ENCODE measurements at places on chromosomes 16 and 17. TPM values are rescaled to one million over a fixed set of nuclear protein-coding genes. Genes with fewer than 3 reads are reported as not detected.

CCL16 gene
- total RNA-seq: not detected

EPX gene
- not detected for total RNA-seq

C16orf89 gene
- 39.0 TPM for total RNA-seq

STX4 gene
- total RNA-seq: 69.3 TPM

DNA sequence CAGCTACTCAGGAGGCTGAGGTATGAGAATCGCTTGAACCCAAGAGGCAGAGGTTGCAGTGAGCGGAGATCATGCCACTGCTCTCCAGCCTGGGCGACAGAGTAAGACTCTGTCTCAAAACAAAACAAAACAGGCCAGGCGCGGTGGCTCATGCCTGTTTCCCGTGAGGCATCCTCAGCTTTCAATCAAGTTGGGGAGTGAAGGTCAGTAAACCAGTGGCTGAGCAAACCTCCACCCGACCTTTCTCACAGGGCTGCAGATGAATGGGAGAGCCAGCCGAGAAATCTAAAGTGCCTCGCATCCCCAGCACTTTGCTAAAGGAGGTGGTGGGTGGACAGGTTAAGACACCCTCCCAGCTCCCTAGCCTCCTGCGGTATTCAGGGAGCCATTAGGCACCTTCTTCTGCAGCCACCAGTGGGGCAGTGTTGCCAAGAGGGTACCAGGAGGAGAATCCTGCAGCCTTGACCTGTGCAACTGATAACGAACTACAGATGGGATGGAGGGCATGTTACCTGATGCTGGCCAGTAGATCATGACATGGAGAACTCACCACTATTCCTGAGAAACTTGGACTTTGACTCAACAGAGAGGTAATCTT is 59.0 kb downstream of the KPNA2 start:
- no peaks in the 10 kb centered on the region for H3K36me3 ChIP-seq
- no peak overlapping the region for H3K27ac ChIP-seq
- no peaks in the 10 kb centered on the region for H3K4me1 ChIP-seq
- no peak for DNase-seq
- no peak overlapping the region for H3K4me3 ChIP-seq

DNA sequence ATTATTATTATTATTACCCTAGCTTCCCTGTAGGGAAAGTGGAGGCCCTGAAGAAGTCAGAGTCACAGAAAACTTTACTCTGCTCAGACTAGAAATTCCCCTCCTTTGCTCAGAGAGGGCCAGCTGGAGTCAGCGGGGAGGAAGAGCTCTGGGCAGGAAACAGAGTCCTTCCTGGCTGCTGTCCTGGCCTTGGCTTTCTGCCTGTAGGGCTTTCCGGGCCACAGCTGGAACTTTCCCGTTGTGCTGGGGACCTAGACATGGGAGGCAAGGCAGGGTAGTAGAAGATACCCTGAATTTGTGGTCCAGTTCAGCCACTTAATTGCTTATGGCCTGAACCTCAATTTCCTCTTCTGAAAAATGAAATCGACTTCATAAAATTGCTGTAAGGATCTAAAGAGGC is 14.0 kb upstream of the CCL2 start:
- peaks cover 59% of the 10 kb centered on the region for H3K4me1 ChIP-seq
- DNase-seq: peak; percentile 30
- H3K4me3 ChIP-seq: no peak overlapping the region
- H3K27me3 ChIP-seq: no peaks in the 10 kb centered on the region

- no peaks in the 10 kb centered on the region for H3K36me3 ChIP-seq
- DNase-seq: no peak
- H3K27me3 ChIP-seq: no peaks in the 10 kb centered on the region
- peaks cover 35% of the 10 kb centered on the region for H3K4me1 ChIP-seq
Observed at GRCh38 chr16:57260294-57260929, 15.4 kb downstream of the ARL2BP start.

DNA sequence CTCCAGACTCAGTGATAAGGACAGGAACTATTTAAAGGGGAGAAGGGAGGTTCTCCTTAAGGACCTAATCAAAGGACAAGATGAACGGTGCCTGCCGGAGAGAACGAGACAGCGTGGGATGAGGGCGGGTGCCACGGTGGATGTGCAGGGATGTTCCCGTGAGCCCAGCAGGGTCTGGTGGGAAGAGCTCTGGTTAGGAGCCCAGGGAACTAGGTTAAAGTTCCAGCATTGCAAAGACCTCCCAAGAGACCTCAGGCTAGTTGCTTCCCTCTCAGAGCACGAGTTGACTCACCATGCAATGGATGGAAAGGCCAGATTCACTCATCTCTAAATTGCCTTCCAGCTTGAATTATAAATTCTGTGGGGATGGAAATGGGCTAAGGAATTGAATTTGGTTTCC is 14.7 kb downstream of the CCR7 start:
- no peaks in the 10 kb centered on the region for H3K36me3 ChIP-seq
- peak overlapping the region; percentile 94 for H3K27ac ChIP-seq
- no peak overlapping the region for H3K4me3 ChIP-seq
- peaks cover 57% of the 10 kb centered on the region for H3K4me1 ChIP-seq
- H3K27me3 ChIP-seq: no peaks in the 10 kb centered on the region

- no peak overlapping the region for H3K27ac ChIP-seq
- no peak overlapping the region for H3K4me3 ChIP-seq
- H3K27me3 ChIP-seq: no peaks in the 10 kb centered on the region
- DNase-seq: no peak
- H3K4me1 ChIP-seq: no peaks in the 10 kb centered on the region
Observed at GRCh38 chr16:60166-60565, 6.5 kb downstream of the SNRNP25 start.

DNA sequence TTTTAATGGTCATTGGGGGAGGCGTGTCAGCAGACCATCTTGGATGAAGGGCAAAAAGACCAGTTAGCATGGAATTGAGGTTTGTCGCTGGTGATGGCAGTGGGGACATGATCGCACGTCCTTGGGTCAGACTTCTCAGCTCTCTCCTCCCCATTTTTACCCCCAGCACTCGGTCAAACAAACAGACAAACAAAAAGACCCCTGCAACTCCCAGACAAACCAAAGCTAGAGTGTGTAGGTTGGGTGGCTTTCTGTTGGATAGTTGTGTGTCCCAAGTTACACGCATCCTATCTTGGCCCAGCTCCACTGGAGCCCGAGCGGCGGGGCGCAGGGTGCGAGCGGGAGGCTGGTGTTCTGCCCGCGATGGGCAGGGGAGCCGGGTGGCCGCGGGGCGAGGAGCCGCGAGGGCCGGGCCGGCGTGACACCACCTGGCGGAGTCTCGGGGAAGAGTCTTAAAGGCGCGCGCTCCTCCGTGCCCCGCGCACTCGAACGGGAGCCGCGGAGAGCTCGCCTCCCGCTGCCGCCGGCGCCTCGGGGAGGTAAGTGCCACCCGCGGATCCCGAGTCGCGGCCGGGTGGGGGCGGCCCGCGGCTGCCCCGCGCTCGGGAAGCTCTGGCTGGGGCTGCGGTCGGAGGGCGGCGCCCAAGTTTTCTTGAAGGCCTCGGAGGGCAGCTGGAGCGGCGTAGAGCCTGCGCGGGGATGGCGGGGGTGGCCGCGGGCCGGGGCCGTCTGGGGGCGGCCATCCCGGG is 18.5 kb upstream of the NTN1 start:
- DNase-seq: no peak
- no peak overlapping the region for H3K27ac ChIP-seq
- no peaks in the 10 kb centered on the region for H3K27me3 ChIP-seq
- H3K4me1 ChIP-seq: peaks cover 8% of the 10 kb centered on the region
- H3K36me3 ChIP-seq: no peaks in the 10 kb centered on the region
- peak overlapping the region; percentile 55 for H3K4me3 ChIP-seq

DNA sequence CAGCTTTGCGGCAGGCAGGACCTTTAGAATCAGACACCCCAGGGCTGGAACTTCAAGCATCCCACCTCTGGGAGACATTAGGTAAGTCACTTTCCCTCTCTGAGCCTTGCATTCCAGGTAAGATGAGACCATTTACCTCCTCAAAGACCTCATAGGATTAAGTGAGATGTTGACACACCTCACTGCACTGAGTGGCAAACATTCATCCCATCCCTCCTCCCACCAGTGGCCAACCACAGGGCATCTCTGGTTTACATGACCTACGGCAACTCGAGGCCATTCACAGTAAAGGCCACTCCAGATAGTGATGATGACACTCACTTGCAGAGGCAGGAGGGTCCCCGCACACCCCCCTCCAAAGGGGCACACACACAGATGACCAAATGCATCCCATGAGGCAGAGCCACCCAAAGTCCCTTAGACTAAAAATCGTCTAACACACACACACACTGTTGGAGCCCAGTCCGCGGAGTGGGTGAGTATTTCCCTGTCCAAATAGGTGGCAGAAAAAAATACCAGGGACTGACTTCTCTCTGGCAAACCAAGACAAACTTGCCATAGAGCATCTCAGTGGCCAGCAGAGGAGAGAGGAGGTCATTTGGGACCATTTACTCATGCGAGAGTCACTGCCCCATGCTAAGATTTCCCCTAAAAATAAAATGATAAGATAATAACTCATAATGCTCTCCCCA is 454.9 kb downstream of the SOX9 start:
- no peaks in the 10 kb centered on the region for H3K27me3 ChIP-seq
- no peaks in the 10 kb centered on the region for H3K4me1 ChIP-seq
- peak overlapping the region; percentile 57 for H3K27ac ChIP-seq
- no peaks in the 10 kb centered on the region for H3K36me3 ChIP-seq
- no peak for DNase-seq

GRCh38 chr16:89485701-89486246 is 4.6 kb downstream of the ANKRD11 start:
- no peak overlapping the region for H3K4me3 ChIP-seq
- H3K4me1 ChIP-seq: peaks cover 61% of the 10 kb centered on the region
- H3K36me3 ChIP-seq: no peaks in the 10 kb centered on the region
- no peak for DNase-seq
- no peaks in the 10 kb centered on the region for H3K27me3 ChIP-seq
- no peak overlapping the region for H3K27ac ChIP-seq

DNA sequence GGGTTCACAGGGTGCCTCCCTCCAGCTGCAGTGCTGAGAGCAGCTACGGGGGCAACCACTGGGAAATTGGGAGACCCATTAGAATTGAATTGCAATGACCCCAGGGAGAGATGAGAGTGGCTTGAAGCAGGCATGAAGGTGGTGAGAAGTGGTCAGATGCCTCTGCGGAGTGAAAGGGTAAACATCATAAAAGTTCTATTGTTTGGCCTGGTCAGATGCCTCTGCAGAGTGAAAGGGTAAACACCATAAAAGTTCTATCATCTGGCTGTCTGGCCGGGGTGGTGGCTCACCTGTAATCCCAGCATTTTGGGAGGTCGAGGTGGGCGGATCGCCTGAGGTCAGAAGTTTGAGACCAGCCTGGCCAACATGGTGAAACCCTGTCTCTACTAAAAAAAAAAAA is 53.5 kb downstream of the TNFRSF13B start:
- H3K4me3 ChIP-seq: no peak overlapping the region
- H3K36me3 ChIP-seq: no peaks in the 10 kb centered on the region
- no peak for DNase-seq
- H3K4me1 ChIP-seq: no peaks in the 10 kb centered on the region
- H3K27ac ChIP-seq: no peak overlapping the region
- no peaks in the 10 kb centered on the region for H3K27me3 ChIP-seq

DNA sequence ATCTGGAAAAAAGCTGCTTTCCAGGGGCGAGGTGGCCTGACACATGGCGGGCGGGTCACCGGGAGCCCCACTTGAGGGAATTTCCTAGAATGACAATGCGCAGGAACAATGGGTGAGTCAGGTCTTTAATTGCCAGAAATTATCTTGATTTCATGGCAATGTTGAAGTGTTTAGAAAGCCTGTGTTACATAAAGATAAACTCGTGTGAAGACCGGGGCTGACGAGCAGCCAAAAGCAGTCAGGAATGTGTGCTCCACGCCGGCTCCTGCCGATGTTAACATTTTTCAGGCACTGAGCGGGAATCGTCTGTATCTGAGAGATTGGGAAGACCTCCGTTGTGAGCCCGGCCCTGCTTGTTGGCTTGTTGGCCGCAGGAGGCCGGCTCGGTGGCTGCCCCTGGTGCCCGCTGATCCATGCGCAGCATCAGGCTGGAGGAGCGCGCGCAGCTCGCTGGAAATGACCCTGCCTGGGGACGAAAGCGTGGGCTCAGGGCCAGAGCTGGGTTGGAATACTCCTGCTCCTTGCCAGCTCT is 353.1 kb downstream of the FOXL1 start:
- DNase-seq: no peak
- no peaks in the 10 kb centered on the region for H3K36me3 ChIP-seq
- H3K27me3 ChIP-seq: peaks cover 46% of the 10 kb centered on the region
- H3K27ac ChIP-seq: no peak overlapping the region
- no peak overlapping the region for H3K4me3 ChIP-seq
- peaks cover 5% of the 10 kb centered on the region for H3K4me1 ChIP-seq

- H3K27me3 ChIP-seq: no peaks in the 10 kb centered on the region
- no peaks in the 10 kb centered on the region for H3K36me3 ChIP-seq
- peaks cover 24% of the 10 kb centered on the region for H3K4me1 ChIP-seq
- no peak overlapping the region for H3K4me3 ChIP-seq
Observed at GRCh38 chr17:17028878-17029535, 13.2 kb upstream of the MPRIP start.

DNA sequence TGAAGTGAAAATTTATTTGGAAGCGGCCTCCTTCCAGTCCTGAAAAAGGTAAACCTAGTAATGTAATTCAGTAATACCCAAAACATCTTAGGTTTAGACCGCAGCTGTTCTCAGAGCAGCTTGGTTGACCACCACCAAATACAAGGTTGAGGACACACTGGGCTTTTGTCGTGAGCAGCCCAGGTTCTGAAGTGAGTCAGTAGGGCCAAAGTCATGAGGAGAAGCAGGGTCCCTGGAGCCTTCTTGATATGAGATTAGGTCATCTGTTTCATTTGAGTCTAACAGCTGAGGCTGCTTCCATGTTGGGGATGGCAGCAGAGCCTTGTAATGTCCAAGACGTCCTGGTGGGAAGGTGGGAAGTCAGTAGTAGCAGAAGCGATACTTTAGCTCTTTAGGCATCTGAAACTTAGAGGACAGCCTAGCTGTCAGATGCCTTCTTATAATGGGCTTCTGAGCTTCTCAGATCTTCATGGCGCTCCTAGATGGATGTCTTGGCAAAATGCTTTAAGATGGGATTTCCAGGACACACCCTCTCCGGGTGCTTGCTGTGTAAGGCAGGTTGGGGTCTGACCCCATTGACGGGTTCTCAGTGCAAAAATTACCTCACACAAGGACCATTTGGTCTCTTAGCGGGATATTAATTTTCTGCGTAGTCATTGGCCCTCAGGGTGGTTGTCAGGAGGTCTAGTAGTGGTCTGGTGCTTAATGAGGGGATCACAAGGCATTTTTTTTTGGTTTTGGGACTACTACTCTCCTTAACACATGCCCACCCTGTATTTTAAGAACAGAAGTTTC is 2.4 kb downstream of the ALKBH5 start:
- H3K36me3 ChIP-seq: no peaks in the 10 kb centered on the region
- H3K27me3 ChIP-seq: no peaks in the 10 kb centered on the region
- H3K4me1 ChIP-seq: peaks cover 66% of the 10 kb centered on the region
- peak; percentile 31 for DNase-seq

Measured in tibial nerve (tissue), 4 donors.